ENCODE measurements at places on chromosomes 6 and 20. TPM values are rescaled to one million over a fixed set of nuclear protein-coding genes. Genes with fewer than 3 reads are reported as not detected.

- no peaks in the 10 kb centered on the region for H3K27me3 ChIP-seq
- no peak overlapping the region for H3K4me3 ChIP-seq
- no peak overlapping the region for H3K27ac ChIP-seq
- peak; percentile 60 for DNase-seq
- H3K4me1 ChIP-seq, result peaks cover 5% of the 10 kb centered on the region
These were observed 164.7 kb upstream of the PDE7B start for GRCh38 chr6:135686784-135687301.

- no peak overlapping the region for H3K27ac ChIP-seq
- no peak for DNase-seq
- no peaks in the 10 kb centered on the region for H3K4me1 ChIP-seq
- H3K4me3 ChIP-seq, result no peak overlapping the region
- no peaks in the 10 kb centered on the region for H3K36me3 ChIP-seq
These were observed 214.3 kb upstream of the MYLIP start for GRCh38 chr6:15914553-15914952.

DNA sequence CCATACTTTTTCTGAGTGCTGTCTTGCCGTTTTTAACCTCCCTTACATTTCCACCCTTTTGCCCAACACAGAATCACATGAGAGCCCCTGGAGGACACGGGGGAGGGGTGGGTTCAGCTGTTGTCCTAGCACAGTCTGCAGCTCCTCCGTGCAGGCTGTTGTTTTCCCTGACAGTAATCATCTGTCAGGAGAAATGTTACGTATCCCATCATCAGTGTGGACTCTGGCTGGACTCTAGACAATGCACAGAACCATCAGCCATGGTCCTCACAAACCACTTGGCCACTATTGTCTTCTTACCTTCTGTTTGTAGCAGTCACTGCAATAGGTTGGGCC lies 92.1 kb downstream of the RIN2 start:
- no peak overlapping the region for H3K4me3 ChIP-seq
- H3K4me1 ChIP-seq, result peaks cover 8% of the 10 kb centered on the region
- H3K27ac ChIP-seq, result no peak overlapping the region
- no peak for DNase-seq

GRCh38 chr20:38700141-38700540 lies 24.1 kb upstream of the SLC32A1 start:
- peaks cover 5% of the 10 kb centered on the region for H3K27me3 ChIP-seq
- no peak overlapping the region for H3K27ac ChIP-seq
- DNase-seq, result no peak

DNA sequence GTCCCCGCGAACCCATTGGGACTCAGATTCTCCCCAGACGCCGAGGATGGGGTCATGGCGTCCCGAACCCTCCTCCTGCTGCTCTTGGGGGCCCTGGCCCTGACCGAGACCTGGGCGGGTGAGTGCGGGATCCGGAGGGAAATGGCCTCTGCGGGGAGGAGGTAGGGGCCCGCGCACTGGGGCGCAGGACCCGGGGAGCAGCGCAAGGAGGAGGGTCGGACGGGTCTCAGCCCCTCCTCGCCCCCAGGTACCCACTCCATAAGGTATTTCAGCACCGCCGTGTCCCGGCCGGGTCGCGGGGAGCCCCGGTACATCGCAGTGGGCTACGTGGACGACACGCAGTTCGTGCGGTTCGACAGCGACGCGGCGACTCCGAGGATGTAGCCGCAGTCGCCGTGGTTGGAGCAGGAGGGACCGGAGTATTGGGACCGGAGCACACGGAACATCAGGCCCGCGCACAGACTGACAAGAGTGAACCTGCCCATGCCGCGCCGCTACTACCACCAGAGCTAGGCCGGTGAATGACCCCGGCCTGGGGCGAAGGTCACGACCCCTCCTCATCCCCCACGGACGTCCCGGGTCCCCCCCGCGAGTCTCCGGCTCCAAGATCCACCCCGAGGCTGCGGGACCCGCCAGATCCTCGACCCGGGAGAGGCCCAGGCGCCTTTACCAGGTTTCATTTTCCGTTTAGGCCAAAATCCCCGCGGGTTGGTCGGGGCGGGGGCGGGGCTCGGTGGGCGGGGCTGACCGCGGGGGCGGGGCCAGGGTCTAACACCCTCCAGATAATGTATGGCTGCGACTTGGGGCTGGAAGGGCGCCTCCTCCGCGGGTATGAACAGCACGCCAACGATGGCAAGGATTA lies 15.7 kb upstream of the HLA-A start:
- H3K27ac ChIP-seq, result peak overlapping the region; percentile 90
- peak overlapping the region; percentile 89 for H3K4me3 ChIP-seq
- no peaks in the 10 kb centered on the region for H3K4me1 ChIP-seq
- DNase-seq, result peak; percentile 73
- H3K27me3 ChIP-seq, result no peaks in the 10 kb centered on the region
- H3K36me3 ChIP-seq, result no peaks in the 10 kb centered on the region

GRCh38 chr6:146290589-146290901 lies 253.1 kb upstream of the RAB32 start:
- H3K4me3 ChIP-seq, result no peak overlapping the region
- no peak for DNase-seq
- no peaks in the 10 kb centered on the region for H3K36me3 ChIP-seq
- H3K4me1 ChIP-seq, result no peaks in the 10 kb centered on the region
- no peaks in the 10 kb centered on the region for H3K27me3 ChIP-seq

- H3K27me3 ChIP-seq, result no peaks in the 10 kb centered on the region
- no peak overlapping the region for H3K4me3 ChIP-seq
- H3K4me1 ChIP-seq, result no peaks in the 10 kb centered on the region
- no peaks in the 10 kb centered on the region for H3K36me3 ChIP-seq
- DNase-seq, result no peak
These were observed 456.8 kb downstream of the MAFB start for GRCh38 chr20:40232273-40232672.

GRCh38 chr6:112007254-112007653 lies 46.6 kb upstream of the CCN6 start:
- H3K36me3 ChIP-seq, result no peaks in the 10 kb centered on the region
- H3K4me3 ChIP-seq, result no peak overlapping the region
- no peaks in the 10 kb centered on the region for H3K27me3 ChIP-seq

DNA sequence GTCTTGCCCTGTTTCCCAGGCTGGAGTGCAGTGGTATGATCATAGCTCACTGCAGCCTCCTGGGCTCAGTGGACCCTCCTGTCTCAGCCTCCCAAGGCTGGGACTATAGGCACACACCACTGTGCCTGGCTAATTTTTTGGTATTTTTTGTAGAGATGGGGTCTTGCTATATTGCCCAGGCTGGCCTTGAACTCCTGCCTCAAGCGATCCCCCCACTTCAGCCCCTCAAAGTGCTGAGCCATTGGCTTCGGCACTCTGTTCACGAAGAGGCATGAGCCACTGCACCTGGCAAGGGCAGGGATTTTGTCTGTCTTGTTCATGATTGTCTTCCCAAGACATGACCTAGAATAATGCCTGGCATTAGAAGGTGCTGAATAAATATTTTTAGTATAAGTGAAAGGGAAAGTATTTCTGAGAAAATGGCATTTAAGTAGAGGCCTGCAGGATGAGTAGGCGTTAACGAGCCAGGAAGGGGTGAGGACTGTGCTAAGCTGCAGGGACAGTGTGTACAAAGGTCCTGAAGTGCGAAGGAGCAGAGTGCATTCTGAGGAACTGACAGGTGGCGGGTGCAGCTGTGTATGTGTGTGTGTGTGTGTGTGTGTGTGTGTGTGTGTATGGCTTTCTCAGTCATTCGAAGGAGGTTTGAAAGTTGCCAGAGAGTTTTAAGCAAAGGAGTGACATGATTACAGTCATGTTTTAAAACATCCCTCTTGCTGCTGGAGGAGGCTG lies 43.0 kb downstream of the VEGFA start:
- H3K4me1 ChIP-seq, result peaks cover 2% of the 10 kb centered on the region
- no peaks in the 10 kb centered on the region for H3K27me3 ChIP-seq
- no peak overlapping the region for H3K4me3 ChIP-seq
- H3K36me3 ChIP-seq, result no peaks in the 10 kb centered on the region
- no peak overlapping the region for H3K27ac ChIP-seq

- peak overlapping the region; percentile 83 for H3K27ac ChIP-seq
- H3K36me3 ChIP-seq, result peaks cover 3% of the 10 kb centered on the region
- H3K27me3 ChIP-seq, result peaks cover 29% of the 10 kb centered on the region
- H3K4me3 ChIP-seq, result no peak overlapping the region
These were observed 1.7 kb downstream of the TNXB start for GRCh38 chr6:32107406-32107805.

DNA sequence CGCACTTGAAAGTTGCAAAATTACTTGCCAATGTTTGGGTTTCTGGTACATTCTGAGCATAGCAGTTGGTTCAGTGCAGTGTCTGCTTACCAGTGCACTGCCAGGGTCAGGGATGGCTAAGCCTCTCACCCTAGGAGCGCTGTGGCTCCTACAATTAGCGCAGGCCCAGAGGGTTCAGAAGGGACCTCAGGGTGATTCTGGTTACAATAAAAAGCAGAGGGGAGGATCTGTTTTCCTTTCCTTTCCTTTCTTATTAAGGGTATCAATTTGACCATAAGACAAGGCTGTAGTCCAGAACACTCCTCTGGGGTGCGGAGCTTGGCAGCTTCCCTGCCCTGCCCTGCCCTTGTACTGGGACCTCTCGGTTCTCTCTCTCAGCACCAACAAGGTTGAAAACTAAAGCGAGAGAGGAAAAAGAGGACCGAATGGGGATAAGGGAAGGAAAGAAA lies 2.6 kb downstream of the MAFB start:
- H3K4me3 ChIP-seq, result no peak overlapping the region
- no peaks in the 10 kb centered on the region for H3K36me3 ChIP-seq
- peaks cover 7% of the 10 kb centered on the region for H3K4me1 ChIP-seq
- no peak overlapping the region for H3K27ac ChIP-seq

DNA sequence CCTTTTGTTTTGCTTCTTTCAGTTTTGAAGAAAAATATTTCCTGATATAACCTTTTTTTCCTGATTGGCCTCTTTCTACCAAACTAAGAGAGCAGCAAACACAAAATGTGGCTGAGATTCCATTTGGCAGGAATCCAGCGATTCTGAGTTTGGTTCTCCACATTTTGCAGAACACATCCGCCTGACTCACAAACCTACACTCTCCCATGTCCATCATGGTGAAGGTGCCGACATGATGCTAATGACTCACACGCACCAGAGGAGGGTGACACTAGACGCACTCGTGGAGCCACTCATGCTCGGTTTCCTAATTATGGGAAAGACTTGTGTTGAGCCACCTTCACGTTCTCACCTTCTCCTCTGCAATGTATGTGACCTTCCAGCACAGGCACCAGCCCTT lies 45.9 kb upstream of the DUSP22 start:
- no peak overlapping the region for H3K4me3 ChIP-seq
- DNase-seq, result no peak
- no peak overlapping the region for H3K27ac ChIP-seq
- H3K36me3 ChIP-seq, result no peaks in the 10 kb centered on the region
- H3K4me1 ChIP-seq, result no peaks in the 10 kb centered on the region

GRCh38 chr20:25243416-25243979 lies 4.4 kb upstream of the PYGB start:
- DNase-seq, result no peak
- H3K36me3 ChIP-seq, result no peaks in the 10 kb centered on the region
- H3K27ac ChIP-seq, result no peak overlapping the region
- H3K4me3 ChIP-seq, result no peak overlapping the region
- peaks cover 8% of the 10 kb centered on the region for H3K4me1 ChIP-seq

DNA sequence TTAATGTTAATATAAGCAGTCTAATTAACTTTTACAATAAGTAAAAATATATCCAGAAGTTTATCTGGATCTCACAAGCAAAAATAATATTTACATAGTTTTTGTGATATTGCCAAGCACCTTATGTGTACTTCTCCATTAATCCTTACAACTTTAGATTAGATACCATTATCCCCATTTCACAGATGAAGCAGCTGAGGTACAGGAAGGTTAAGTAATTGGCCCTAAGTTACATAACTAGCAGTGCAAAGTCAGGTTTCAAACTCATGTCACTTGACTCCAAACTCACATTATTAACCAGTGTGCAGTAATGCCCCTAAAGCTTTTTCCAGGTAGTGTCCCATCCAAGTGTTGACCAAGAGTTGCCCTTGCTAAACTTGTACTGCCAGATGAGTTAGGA lies 248.6 kb upstream of the STXBP5 start:
- no peak overlapping the region for H3K4me3 ChIP-seq
- DNase-seq, result no peak
- no peaks in the 10 kb centered on the region for H3K36me3 ChIP-seq
- no peak overlapping the region for H3K27ac ChIP-seq

GRCh38 chr20:19855416-19855815 lies 97.4 kb downstream of the RIN2 start:
- no peak for DNase-seq
- peaks cover 6% of the 10 kb centered on the region for H3K4me1 ChIP-seq
- H3K36me3 ChIP-seq, result no peaks in the 10 kb centered on the region
- no peak overlapping the region for H3K27ac ChIP-seq
- no peaks in the 10 kb centered on the region for H3K27me3 ChIP-seq
- no peak overlapping the region for H3K4me3 ChIP-seq

- peaks cover 24% of the 10 kb centered on the region for H3K36me3 ChIP-seq
- H3K27ac ChIP-seq, result no peak overlapping the region
- no peak overlapping the region for H3K4me3 ChIP-seq
- no peaks in the 10 kb centered on the region for H3K27me3 ChIP-seq
- DNase-seq, result no peak
These were observed 1.6 kb downstream of the SLC44A4 start for GRCh38 chr6:31877125-31877650.

- no peak for DNase-seq
- H3K36me3 ChIP-seq, result no peaks in the 10 kb centered on the region
- no peak overlapping the region for H3K27ac ChIP-seq
- no peak overlapping the region for H3K4me3 ChIP-seq
- peaks cover 17% of the 10 kb centered on the region for H3K27me3 ChIP-seq
These were observed 31.1 kb upstream of the TMEM181 start for GRCh38 chr6:158528826-158529225.

DNA sequence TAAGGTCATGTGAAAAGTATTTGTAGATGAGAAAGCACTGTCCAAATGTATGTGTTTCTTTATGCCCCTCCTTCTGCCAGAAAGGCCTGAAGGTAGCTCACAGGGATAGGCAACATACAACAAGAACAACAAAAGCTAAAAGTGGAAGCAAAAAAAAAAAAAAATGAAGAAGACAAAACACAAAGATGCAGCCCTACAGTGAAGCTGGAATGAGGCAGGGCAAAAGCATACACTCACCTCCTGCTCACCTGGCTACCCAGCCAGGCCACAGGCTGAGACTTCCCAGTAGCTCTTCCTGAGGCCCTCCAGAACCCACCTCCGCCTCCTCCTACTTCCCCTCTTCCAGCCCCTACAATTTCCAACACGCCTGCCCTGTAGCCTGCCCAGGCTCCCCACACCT lies 2.4 kb downstream of the UNC5CL start:
- H3K27me3 ChIP-seq, result peaks cover 15% of the 10 kb centered on the region
- no peak overlapping the region for H3K4me3 ChIP-seq
- H3K36me3 ChIP-seq, result no peaks in the 10 kb centered on the region
- no peak overlapping the region for H3K27ac ChIP-seq

Gene RNASET2
- 14.2 TPM for total RNA-seq

Gene SLC22A7
- total RNA-seq, result not detected

Gene POM121L2
- not detected for total RNA-seq

Gene SFTA2
- not detected for total RNA-seq

Gene HLA-DOA
- not detected for total RNA-seq

Gene BPIFA1
- total RNA-seq, result not detected

Gene MAFB
- total RNA-seq, result not detected

Gene GLP1R
- not detected for total RNA-seq

Gene COX4I2
- not detected for total RNA-seq

Gene SLC2A10
- total RNA-seq, result 15.2 TPM
